ENCODE measurements at places on chromosomes 1 and 21.
A peak's percentile ranks its signal among the peaks of the same experiment; 100 is the strongest.

DNA sequence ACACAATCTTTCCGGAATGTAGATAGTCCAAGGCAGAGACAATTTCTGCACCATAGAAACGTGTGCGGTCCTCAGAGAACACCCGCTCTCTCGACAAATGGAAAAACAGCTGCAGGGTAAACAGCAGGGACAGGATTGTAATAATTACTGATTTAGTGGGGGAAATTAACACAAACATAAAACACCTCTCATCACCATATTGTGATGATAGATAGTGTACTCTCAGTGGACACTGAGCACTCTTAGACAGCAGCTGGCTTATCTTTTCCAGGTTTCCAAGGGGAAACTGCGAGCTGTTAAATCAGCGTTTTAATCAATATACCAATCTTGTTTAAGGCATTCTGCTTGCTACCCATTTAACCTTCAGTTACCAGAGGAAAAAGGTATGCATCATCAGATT lies 277.1 kb downstream of the AKT3 start:
- DNase-seq, result no peak

DNA sequence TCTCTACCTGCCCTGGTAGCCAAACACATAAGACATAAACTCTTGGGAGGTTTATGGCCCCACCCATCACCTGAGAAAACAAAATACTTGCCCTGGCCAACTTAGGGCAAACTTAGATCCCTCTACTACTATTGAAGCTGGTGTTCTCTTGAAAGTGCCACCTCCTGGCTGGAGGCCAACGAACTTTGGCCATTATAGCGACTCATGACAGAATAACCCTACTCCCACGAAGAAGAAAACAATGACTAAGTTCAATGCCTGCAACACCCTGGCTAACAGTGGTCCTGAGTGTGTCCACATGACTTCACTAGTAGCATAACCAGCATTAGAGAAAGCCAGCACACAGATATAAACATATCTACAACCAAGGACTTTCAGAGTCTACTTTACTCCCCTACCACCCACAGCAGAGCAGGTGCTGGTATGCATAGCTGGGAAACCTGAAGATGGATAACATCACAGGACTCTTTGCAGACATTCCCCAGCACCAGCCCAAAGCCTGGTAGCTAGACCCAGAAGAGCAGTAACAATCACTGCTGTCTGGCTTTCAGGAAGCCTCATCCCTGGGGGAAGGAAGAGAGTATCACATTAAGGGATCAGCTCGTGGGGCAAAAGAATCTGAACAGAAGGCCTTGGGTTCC lies 81.0 kb downstream of the SLC30A10 start:
- no peak for DNase-seq

DNA sequence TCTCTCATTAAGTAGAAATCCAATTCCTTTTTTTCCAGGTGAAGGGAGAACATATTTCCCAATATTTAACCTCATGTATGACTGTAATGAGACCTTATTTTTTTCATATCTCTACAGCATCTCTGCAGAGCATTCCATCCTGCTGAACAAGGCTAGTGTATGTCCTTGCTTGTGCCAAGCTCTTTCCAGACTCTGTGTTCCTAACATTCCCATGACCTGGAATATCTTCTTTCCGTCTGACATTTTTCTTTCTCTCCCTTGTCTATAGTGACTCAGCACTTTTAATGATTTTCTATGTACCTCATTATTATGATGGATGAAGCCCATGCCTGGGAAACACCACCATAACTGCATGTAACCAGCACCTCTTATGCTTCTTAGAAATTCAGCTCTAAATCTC lies 278.3 kb upstream of the NRIP1 start:
- no peak for DNase-seq

DNA sequence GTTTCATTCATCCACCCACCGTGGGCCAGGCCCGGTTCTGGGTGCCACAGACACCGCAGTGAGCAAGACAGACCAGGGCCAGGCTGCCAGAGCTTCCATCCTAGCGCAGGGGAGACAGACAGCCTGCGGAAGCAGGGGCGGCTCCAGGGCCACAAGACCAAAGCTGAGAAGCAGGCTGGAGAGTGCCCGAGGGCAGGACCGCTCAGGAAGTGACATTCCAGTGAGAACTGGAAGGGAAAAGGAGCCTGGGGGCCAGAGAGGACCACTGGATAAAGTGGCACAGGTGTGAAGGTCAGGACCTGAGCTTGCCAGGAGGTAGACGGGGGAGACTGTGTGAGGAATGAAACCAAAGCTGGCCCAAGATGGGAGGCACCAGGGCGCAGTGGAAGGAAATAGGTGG lies 59.5 kb upstream of the EFHD2 start:
- no peak for DNase-seq

GRCh38 chr21:29155118-29155932 lies 24.9 kb downstream of the MAP3K7CL start:
- DNase-seq, result peak; percentile 55

- DNase-seq, result no peak
Measured at GRCh38 chr1:79792219-79792930, 785.8 kb upstream of the ADGRL4 start.

GRCh38 chr21:42489991-42490390 lies 6.0 kb downstream of the RSPH1 start:
- no peak for DNase-seq

- DNase-seq, result no peak
Measured at GRCh38 chr1:2112280-2112701, 62.1 kb downstream of the PRKCZ start.

DNA sequence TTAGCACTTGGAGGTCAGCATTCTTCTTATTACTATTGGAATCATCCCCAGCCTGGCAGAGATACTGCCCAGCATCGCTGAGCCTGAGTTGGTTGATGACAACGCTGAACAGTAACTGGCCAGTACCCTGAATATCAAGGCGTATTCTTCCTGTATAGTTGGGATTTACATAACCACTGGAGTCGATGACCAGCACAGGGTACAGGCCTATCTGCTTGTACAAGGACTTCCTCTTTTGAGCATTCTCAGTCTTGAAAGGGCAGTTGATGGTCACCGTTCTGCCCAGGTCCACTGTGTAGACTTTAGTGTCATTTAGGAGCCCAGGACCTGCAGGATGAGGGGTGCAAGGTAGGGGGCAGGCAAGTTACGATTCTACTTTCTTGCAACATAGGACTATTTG lies 8.8 kb downstream of the PIGR start:
- no peak for DNase-seq

DNA sequence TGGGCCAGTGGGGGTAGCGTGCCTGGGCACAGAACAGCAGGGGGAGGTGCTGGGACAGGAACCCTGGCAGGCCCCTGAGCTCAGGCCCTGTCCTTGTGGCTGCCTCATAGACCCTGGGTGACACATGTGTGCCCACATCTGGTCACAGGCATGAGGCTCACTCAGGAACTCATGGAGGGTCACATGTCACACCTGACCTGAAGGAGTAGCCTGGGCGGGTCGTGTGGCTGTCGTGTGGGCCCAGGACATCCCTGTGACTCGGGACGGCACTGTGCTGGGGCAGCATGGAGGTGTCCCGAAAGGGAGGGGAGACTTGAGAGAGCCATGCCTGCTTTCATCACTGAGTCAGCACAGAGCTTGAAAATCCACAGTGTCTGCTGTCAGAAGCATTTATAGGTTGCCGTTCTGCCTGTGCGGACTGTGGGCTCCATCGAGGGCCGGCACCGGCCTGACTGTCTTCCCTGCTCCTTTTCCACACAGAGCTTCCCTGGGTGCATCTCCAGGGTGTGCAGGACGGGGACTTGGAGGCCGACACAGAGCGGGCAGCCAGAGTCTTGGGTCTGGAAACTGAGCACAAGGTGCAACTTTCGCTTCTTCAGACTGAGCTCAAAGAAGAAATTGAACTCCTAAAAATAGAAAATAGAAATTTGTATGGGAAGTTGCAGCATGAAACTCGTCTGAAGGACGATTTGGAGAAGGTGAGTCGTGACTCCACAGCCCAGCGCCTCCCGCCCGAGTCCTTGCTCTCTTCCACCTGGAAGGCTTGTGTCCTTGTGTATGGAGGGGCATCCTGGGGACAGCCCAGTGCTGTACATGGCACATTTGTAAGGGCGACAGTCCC lies 32.8 kb downstream of the PCNT start:
- DNase-seq, result no peak

- no peak for DNase-seq
Measured at GRCh38 chr21:29526545-29526944, 227.8 kb downstream of the BACH1 start.

- DNase-seq, result no peak
Measured at GRCh38 chr1:64564891-64565290, 95.0 kb downstream of the CACHD1 start.

- no peak for DNase-seq
Measured at GRCh38 chr1:112453876-112454275, 54.9 kb upstream of the WNT2B start.

DNA sequence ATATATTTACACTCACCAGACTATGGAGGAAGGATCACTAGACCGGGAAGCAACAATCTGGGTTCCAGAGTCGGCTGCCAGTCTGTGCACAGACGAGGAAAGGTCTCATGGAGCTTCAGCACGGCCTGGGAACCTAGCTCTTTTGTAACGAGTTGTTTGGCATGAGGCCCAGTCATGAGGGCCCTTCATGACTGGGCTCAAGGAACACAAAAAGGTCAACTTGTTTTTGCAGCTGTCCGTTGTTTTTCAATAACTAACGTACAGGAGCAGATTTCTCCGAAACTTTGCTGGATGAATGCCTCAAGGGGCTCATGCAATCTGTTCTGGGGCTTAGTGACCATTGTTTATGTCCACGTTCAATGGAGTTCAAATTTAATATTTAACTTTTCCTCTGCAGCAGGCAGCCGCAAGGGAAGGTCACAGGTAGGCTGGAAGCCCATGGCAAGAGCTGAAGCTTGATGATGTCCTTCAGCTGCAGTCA lies 5.9 kb upstream of the STUM start:
- no peak for DNase-seq

- DNase-seq, result no peak
Measured at GRCh38 chr21:32308696-32309095, 10.0 kb downstream of the MRAP start.

- DNase-seq, result no peak
Measured at GRCh38 chr1:100699744-100700143, 19.8 kb upstream of the VCAM1 start.

- no peak for DNase-seq
Measured at GRCh38 chr21:31383770-31384169, 39.7 kb upstream of the TIAM1 start.

DNA sequence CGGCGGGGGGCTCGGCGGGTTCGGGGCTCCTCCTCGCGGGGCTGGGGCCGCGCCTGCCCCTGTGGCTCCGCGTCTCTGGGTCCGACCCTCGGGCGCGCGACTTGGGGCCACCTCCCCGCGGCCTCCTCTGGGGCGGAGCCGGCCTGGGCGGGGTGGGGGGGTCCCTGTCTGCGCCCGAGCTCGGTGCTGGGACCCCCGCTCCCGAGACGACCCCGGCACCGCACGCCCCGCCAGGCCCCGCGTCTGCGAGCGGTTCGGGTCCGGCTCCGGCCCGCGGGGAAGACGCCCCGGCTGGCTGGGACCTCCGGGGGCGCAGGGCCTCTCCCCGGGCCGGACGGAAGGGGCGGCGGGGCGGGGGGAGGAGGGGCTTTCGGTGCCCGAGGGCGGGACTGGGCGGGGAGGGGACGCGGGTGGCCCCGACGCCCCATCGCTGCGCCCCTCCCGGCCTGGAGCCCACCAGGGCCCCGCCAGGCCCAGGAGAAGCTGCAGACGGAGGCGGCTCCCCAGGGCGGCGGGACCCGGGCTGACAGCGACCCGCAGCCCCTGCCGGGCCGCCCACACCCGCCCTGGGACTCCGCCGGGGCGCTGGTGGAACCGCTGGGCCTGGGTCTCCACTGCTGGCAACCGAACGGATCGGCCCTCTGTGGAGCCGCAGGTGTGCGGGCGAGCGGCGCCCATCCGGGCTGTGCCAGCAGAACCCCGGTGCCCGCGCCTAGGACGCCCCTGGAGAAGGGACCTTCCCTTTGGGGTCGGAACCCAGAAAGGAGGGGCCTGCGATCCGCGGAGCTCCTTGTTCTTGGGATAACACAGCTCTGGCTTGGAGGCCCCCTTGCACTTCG lies 610 bp downstream of the COL6A2 start:
- peak; percentile 59 for DNase-seq

GRCh38 chr1:15231714-15232201 lies 15.3 kb upstream of the FHAD1 start:
- DNase-seq, result no peak

DNA sequence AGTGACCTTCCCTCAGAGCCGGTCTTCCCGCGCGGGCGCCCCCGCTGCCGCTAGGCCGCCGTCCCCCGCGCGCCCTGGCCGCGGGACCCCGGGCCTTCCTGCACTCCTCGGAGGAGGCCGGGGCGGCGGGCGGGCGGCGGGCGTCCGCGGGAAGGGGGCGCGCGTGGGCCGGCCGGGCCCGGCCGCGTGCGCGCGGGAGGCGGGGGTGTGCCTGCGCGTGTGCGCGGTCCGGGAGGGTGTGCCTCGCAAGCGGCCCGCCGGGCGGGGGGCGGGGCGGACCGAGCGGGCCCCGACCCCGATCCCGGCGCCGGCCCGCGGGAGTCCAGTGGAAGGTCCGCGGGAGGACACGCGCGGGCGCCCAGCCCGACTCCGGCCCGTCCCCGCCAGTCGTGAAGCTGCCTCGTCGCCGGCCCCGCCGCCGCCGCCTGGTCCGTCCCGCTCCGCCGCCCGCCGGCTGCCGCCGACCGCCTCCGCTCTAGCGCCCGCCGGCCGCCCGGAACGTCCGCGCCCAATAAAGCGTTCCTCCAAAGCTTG lies 438 bp downstream of the MRPS6 start:
- peak; percentile 60 for DNase-seq

DNA sequence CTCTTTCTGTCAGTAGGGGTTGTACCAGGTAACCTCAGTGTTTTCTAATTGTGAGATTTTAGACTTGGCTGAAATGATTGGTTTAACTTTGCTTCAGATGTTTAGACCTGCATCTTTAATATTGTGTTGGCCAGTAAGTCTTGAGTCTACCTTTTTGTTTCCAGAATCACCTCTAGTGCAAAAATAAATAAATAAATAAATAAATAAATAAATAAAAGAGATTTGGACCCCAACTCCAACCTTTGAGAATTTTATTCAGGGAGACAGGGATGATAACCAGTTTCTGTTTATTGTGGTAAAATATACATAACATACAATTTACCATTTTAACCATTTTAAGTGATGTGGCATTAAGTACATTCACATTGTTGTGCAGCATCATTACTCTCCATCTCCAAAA lies 64.4 kb downstream of the RAVER2 start:
- no peak for DNase-seq

DNA sequence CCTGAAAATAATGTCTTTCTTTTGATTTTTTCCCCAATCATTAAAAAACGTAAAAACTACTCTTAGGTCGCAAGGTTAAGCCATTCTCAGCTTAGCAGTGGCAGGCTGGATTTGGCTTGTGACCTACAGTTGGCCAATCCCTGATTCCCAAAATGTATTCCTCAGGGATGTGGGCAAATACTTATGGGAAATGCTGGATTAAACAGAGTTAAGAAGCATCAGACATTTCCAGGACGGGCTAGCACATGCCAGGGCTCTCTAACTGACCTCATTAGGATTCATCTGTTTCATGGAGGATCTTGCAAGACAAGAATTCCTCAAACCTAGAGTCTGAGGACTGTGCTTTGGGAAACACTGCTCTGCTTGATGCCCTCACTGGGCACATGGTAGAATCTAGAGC lies 982 bp upstream of the IL24 start:
- no peak for DNase-seq

Measured in ecto neural progenitor cell (in vitro differentiated cells).